ENCODE measurements at places on chromosomes 6 and 20.
A peak's percentile ranks its signal among the peaks of the same experiment; 100 is the strongest.

DNA sequence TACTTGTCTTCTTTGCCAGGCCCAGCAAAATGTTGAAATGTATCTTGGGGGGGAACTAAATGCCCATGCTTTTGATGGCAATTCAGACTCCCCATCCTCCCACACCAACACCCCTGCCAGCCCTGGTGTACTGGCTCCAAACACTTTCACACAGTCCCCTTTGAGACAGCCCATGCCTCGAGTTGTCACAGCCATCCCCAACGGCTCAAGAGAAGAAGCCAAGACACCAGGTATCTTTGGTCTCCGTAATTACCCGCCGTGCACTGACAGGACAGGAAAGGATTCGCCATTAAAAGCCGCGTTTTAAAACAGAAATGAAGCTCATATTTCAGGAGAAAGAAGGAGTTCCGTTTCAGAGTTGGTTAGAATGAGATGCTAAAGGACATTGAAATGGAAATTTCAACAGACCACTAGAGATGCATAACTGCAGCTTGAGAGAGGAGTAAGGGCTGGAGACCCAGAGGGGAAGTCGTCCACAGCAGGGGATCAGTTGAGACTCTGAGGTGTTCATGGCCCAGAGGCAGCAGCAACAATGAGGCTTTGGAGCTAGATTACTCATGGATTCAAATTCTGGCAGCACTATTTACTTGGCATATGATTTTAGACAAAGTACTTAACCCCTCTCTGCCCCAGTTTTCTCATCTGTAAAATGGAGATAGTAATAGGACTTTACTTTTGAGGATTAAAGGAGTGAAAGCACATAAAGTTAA, 63.5 kb upstream of the ADGRF1 start:
- DNase-seq, result no peak

- no peak for DNase-seq
These were observed 116.0 kb downstream of the TRIM27 start for GRCh38 chr6:28807682-28808280.

DNA sequence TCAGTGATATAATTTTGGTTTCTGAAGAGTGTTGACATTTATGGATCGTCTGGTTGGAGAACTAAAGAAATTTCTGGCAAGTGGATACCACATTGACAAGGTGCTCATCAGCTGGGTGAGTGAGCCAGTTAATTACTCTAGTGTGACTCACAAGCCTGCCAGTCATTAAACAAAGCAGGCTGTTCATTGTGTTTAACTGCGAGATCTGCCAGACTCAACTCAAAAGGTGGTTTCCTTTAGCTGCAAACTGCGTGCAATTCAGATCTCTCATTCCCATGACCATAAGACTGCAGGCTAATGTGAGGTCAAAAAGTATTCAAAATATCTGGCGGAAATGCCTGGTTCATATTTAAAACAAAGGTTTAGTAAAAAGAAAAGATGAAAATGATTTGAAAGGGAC, 32.5 kb upstream of the IYD start:
- no peak for DNase-seq

- no peak for DNase-seq
These were observed 598 bp downstream of the HLA-B start for GRCh38 chr6:31356216-31356945.

DNA sequence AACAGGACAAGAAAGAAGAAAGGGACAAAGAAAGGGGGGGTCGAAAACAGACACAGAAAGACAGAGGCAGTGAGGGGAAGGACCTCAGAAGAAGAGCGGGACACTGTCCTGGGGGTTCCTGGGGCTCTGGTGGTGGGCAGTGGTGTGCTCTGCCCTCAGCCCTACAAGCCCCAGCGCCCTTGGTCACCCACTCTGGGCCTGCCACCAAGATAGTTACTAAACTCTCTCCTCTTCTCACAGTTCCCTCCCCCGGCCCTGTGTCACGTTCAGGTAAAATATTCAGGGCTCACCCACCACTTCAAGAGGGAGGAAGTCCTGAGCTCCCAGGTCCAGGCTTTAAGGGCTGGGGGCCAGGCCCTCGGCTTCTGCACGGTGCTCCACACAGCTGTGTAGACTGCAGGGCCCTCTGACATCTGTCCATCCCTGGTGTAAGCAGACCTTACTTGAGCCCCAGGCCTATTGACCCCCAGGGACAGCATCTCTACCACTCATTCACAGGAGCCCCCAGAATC, 87.4 kb downstream of the MRPL14 start:
- DNase-seq, result no peak

GRCh38 chr20:54122189-54122588, 51.6 kb downstream of the CYP24A1 start:
- DNase-seq, result peak; percentile 14

DNA sequence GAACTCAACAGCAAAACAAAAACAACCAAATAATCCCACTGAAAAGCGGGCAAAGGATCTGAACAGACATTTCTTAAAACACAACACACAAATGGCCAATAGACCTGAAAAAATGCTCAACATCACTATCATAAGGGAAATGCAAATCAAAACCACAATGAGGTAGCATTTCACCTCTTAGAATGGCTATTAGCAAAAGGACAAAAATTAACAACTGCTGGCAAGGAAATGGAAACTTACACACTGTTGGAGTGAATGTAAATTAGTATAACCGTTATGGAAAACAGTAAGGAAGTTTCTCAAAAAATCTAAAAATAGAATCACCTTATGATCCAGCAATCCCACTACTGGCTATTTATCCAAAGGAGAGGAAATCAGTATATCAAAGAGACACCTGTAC, 20.9 kb downstream of the FAM8A1 start:
- no peak for DNase-seq

DNA sequence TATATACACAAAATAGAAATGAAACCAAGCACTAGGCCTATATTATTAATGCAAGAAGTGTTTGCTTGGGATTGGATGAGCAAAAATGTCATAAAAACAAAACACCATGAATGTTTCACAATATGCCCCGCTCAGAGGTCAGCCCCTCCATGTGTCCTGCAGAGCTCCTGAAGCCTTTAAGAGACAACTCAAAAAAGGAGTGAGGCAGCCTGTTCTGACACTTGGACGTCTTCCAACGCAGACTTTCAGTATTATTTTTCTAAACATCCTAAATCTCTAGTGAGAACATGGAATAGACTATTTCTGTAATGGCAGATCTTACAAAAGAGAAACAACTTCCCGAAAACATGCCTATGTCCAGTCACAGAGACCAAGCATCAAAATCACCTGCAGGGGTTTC, 322.6 kb downstream of the PRKN start:
- DNase-seq, result no peak

- DNase-seq, result peak; percentile 19
These were observed 134.3 kb upstream of the CDH4 start for GRCh38 chr20:61117725-61118124.

- no peak for DNase-seq
These were observed 6.8 kb upstream of the MRAP2 start for GRCh38 chr6:84026721-84027164.

Measured in CD14-positive monocyte (primary cell).